ENCODE measurements at places on chromosomes 6 and 20. TPM values are rescaled to one million over a fixed set of nuclear protein-coding genes. Genes with fewer than 3 reads are reported as not detected.
A peak's percentile ranks its signal among the peaks of the same experiment; 100 is the strongest.

- H3K4me1 ChIP-seq: no peaks in the 10 kb centered on the region
- no peak for DNase-seq
- H3K4me3 ChIP-seq: no peak overlapping the region
- no peak overlapping the region for H3K27ac ChIP-seq
Measured at GRCh38 chr6:68628161-68628560, 6.9 kb upstream of the ADGRB3 start.

DNA sequence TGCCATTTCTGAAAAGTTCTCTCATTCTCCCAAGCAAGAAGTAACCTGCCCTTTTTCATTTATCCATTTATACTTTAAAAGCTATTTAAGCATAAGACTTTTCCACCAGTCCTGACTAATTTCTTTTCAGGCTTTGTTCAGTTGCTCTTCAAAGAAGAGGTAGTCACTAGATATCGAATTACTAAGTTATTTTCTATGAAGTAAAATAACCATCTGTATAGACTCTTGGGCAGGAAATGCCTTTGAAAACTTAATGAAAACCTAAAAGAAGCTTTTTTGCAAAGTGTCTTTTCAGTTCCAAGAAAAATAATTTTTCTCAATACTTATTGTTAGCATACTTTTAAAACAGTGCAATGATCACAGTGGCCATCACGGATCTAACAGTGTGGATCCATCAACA, 31.3 kb upstream of the LAMP5 start:
- no peak overlapping the region for H3K27ac ChIP-seq
- H3K4me1 ChIP-seq: no peaks in the 10 kb centered on the region
- H3K27me3 ChIP-seq: no peaks in the 10 kb centered on the region
- no peaks in the 10 kb centered on the region for H3K36me3 ChIP-seq

DNA sequence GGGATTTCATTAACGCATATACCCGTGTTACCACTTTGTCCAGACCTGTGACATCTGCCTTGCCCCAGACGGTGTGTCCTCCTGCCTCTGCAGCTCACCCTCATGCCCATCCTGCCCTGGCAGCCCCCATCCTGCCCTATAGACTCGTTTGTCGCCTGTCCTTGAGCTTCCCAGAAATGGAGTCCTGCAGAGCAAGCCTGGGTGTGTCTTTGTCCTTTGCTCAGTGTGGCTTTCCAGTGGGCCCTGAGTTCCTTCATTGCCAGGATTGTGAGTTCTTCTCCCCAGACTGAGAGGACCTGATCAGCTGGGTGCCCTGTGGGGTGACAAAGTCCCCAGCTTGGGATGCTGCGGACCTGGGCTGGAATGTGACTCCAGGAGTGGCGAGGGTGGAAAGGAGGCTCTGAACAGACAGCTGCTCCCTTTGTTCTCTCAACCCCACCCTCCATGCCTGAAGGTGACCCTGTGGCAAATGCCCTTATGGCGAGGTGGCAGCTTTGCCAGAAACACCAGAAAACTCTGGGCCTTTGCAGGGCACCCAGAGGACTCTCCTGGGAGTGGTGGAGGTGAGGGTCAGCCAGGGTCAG, 2.4 kb upstream of the CST3 start:
- H3K4me3 ChIP-seq: no peak overlapping the region
- no peak for DNase-seq
- no peak overlapping the region for H3K27ac ChIP-seq
- H3K27me3 ChIP-seq: peaks cover 18% of the 10 kb centered on the region
- no peaks in the 10 kb centered on the region for H3K36me3 ChIP-seq

DNA sequence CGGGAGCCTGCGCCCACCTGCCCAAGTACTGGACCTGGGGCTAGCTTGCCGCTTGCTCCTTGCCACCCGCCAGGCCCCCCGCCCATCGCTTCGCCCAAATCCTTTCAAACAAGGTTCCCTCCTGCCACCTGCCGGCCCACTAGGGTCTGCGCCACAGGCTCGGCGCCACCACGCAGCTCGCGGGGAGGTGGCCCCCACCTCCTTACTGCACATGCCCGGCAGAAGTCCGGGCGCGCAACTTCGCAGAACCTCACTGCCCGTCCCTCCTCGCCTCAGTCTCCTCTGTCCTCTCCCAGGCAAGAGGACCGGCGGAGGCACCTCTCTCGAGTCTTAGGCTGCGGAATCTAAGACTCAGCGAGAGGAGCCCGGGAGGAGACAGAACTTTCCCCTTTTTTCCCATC, 11.2 kb downstream of the GNAS-AS1 start:
- peak; percentile 33 for DNase-seq
- peaks cover 16% of the 10 kb centered on the region for H3K4me1 ChIP-seq
- no peak overlapping the region for H3K4me3 ChIP-seq
- H3K27me3 ChIP-seq: peaks cover 80% of the 10 kb centered on the region

DNA sequence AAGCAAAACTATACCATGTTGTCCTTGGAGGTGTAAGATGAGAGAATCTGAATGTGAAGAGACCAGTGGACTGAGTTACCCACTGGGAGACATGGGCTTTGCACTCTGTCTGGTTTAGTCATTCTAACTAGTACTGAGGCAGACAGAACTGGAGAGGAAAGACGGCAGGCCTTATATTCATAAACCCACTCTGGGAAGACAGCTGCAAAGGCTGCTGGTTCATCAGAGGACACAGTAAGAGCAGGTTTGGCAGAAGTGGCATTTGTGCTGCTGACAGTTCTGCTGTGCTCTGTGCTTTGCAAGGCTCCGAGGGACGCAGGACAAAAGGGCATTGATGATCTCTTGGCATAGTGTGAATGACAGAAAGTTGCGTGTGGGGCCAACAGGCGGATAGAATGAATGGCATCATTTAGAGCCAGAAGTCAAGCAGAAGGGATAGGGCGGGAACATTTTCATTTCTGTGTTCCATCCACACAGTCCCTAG, 142.3 kb upstream of the TENT5A start:
- no peak overlapping the region for H3K27ac ChIP-seq
- no peaks in the 10 kb centered on the region for H3K27me3 ChIP-seq
- H3K4me1 ChIP-seq: no peaks in the 10 kb centered on the region
- no peak overlapping the region for H3K4me3 ChIP-seq

SCGN gene
- total RNA-seq: not detected

RWDD2A gene
- total RNA-seq: 2.3 TPM
